H9 (cell line): ENCODE measurements at places on chromosomes 7 and 10. TPM values are rescaled to one million over a fixed set of nuclear protein-coding genes. Genes with fewer than 3 reads are reported as not detected.

RSU1 gene
- 51.3 and 59.4 TPM in 2 replicates for total RNA-seq

- peaks cover 9% of the 10 kb centered on the region; the same call in 1 of the 2 replicates for H3K4me1 ChIP-seq
- no peak for DNase-seq
- H3K36me3 ChIP-seq = peaks cover 4% of the 10 kb centered on the region
- H3K27ac ChIP-seq = no peak overlapping the region
These were observed 80.7 kb downstream of the CDK6 start for GRCh38 chr7:92755680-92756079.

GRCh38 chr7:128912281-128912680 is 1.8 kb upstream of the KCP start:
- no peaks in the 10 kb centered on the region for H3K36me3 ChIP-seq
- H3K27me3 ChIP-seq = peaks cover 10% of the 10 kb centered on the region; the same call in 1 of the 2 replicates
- peak; percentile 23 for DNase-seq
- peaks cover 7% of the 10 kb centered on the region; the same call in 1 of the 2 replicates for H3K4me1 ChIP-seq
- H3K27ac ChIP-seq = no peak overlapping the region

DNA sequence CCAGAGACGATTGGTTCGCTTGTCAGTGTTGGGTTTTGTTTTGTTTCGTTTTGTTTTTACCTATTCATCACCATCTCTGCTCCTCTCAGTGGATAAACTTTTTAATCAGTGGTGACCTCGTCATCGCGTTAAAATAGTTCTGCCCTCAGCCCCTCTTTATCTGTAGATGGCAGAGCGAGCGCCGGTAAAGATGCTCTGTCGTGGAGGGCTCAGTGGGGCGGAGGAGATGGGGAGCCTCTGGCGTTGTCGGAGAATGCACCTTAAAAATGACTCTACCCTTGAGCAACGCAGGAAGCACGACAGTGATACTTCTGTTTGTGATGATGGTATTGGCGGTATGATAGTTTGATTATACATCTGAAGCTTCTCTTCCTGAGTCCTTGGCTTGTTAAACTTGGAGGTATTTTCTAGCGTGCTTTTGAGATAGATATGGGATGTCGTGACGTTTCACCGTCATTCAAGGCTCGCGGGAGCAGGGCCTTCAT is 554 bp downstream of the CSGALNACT2 start:
- peak overlapping the region; percentile 89 for H3K4me3 ChIP-seq
- no peak for DNase-seq
- H3K4me1 ChIP-seq = no peaks in the 10 kb centered on the region
- no peaks in the 10 kb centered on the region; the same call in 2 of the 3 replicates for H3K36me3 ChIP-seq
- no peak overlapping the region for H3K27ac ChIP-seq
